Stimulated activated CD8-positive, alpha-beta memory T cell treated with anti-CD3 and anti-CD28 coated beads, Interleukin-12 subunit alpha, Interleukin-12 subunit beta, amount 100 ng/mL, for 4 hours (primary cell): ENCODE measurements at places on chromosomes 12 and 14.
A peak's percentile ranks its signal among the peaks of the same experiment; 100 is the strongest.

GRCh38 chr14:104280902-104281767 lies 142.7 kb downstream of the KIF26A start:
- no peak for DNase-seq

GRCh38 chr12:52587563-52587962 lies 13.7 kb downstream of the KRT72 start:
- no peak for DNase-seq

DNA sequence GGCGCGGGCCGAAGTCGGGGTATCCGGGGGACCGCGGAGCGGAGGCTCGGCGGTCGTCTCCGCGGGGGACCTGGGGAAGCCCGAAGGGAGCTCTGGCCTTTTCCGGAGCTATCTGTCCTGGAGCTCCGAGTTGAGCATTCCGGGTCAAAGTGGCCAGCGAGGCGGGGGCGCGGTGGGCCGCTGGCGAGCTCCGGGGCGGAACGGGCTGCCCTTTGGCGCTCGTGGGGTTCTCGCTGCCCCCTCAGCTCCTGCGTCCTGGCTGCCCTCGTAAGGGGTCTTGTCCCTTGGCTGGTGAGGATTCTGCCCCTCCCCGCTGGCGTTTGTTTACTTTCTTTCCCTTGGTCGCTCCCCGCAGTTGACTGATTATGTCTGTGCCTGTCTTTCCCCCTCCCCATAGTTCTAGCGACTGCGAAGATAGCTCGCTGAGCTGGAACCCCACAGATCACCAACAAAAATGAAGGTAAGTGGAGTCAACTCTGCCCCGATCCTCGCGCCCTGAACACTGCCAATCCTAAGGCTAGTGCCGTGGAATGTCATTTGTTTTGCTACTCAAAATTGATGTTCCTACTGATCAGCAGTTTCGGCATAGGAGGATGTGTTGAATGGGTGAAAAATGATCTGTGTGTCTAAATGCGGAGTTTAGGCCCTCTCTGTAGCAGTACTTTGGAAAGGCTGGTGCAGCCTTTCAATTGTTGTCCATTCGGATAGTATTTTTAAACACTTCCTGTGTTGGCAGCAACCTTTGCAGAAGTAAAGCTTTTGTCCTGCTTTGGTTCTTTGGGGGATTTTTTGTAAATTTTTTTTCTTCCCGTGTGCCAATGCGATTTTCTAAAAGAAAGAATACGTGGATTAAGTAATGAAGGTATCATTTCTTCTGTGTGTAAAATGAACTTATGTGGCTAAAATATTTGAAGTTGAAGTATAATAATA lies 1.3 kb downstream of the ARID4A start:
- peak; percentile 12 for DNase-seq

DNA sequence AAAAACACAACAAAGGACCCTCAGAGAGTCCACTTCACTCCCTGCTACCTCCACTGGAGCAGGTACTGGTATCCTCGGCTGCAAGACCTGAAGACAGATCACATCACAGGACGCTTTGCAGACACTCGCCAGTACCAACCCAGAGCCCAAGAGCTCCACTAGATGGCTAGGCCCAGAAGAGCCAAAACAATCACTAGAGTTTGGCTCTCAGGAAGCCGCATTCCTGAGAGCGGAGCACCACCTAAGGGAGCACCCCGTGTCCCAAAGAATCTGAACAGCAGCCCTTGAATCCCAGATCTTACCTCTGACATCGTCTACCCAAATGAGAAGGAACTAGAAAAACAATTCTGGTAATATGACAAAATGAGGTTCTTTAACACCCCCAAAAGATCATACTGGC lies 399.8 kb downstream of the RAD51B start:
- no peak for DNase-seq

DNA sequence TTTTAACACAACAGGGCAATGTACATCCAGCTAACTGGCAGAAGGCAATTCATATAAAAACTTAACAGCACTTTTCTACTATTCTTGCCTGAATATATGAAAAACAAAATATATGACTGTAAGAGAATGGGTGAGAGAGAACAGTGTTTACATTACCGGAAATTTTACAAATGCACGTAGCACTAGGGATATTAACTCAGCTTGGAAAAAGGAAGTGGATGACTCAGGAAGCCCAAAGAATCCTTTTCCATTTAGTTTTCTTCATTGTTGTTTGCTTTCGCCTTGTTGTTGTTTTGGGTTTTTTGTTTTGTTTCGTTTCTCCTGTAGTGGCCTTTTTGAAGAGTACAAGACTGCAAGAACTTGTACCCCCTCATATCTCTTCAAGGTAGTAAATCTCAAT lies 295.5 kb downstream of the EGLN3 start:
- DNase-seq: no peak

DNA sequence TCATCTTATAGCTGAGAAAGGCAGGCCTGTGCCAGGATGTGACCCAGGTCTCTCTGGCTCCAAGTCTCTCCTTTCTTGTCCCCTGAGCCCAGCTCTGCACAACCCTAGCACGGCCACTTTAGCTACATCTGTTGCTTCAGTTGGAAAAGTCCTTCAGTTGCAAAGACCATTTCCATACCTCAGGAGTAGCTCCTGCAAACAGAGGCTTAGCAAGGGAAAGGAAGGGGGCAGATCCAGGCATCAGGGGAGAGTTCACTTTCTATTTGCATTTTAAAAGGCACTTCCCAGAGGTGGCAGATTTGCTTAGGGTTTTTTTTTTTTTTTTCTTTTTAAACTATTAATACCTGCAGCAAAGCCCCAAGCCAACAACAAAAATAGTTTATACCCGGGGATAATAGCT lies 3.0 kb upstream of the PITPNM2 start:
- DNase-seq: no peak

- no peak for DNase-seq
Measured at GRCh38 chr12:4734625-4735340, 14.6 kb downstream of the GALNT8 start.

DNA sequence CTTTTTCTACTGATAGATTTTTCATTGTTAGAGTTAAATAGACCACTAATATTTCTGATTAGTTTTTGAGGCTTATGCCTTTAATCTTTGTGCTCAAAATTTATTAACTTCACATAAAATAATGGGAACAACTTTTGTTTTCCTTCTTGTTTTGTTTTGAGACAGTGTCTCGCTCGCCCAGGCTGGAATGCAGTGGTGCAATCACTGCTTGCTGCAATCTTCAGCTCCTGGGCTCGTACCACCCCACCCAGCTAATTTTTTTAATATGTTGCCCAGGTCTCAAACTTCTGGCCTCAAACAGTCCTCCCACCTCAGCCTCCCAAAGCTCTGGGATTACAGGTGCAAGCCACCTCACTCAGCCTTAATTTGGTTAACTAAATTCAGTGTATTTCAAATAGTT lies 16.8 kb downstream of the SCFD1 start:
- no peak for DNase-seq

DNA sequence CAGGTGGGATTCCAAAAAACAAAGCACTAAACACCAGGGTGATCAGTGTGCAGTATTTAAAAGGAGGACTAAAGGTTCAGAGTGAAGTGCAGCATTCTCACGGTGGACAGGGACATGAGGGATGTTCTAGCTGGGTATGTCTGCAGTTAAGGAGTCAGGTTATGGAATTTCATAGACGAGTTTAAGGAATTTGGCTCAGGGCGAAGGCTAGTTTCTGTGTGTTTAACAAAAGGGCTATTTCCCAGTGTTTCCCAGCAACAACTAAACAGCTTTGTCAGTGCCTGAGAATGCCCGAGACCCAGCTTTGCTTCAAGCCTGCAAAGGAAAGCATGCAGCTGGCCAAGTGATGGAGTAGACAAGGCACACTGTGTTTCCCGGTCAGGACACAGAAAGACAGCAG lies 7.0 kb downstream of the KRT1 start:
- DNase-seq: no peak

- DNase-seq: no peak
Measured at GRCh38 chr12:77104286-77104685, 38.9 kb upstream of the E2F7 start.

GRCh38 chr12:21823581-21823980 lies 49.1 kb upstream of the KCNJ8 start:
- no peak for DNase-seq

DNA sequence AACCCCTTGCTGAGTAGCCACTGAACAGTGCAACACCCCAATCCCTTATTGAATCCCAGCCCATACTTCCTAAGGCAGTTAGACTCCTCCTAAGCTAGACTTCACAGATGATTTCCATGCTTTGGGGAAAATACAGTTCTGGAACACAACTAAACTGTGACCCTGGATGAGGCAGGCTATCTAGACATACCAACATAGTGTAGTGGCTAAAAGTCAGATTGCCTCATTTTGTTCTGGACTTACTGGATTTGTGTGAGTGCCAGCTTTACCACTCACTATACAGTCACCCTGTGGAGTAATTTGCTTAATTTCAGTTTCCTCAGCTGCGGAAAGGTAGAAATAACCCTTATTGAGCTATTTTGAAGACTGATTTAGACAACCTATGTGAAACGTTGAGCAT lies 203.1 kb downstream of the ASCL1 start:
- DNase-seq: no peak

DNA sequence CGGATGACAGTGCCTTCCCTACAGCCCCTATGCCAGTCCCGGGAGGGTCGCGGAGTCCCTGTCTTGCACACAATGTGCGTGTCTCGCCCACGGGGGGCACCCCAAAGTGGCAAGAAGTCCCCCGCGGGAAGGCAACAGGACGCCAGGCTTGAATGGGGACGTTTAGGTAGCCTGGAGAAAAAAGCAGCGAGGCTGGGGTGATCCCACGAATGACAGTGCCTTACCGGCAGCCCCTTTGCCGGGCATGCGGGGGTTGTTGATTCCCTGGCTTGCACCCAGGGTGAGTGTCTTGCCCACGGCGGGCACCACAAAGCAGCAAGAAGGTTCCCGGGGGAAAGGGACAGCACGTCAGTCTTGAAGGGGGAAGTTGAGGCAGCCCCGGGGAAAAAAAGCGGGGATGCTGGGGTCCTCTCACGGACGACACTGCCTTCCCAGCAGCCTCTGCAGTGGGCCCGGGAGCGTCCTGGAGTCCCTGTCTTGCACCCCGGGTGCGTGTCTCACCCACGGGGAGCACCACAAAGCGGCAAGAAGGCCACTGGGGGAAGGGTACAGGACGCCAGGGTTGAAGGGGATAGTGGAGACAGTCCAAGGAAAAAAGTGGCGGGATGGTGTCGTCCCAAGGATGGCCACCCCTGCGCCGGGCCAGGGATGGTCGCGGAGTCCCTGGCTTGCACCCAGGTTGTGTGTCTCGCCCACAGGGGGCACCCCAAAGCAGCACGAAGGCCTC lies 156.8 kb upstream of the ALG10B start:
- no peak for DNase-seq

DNA sequence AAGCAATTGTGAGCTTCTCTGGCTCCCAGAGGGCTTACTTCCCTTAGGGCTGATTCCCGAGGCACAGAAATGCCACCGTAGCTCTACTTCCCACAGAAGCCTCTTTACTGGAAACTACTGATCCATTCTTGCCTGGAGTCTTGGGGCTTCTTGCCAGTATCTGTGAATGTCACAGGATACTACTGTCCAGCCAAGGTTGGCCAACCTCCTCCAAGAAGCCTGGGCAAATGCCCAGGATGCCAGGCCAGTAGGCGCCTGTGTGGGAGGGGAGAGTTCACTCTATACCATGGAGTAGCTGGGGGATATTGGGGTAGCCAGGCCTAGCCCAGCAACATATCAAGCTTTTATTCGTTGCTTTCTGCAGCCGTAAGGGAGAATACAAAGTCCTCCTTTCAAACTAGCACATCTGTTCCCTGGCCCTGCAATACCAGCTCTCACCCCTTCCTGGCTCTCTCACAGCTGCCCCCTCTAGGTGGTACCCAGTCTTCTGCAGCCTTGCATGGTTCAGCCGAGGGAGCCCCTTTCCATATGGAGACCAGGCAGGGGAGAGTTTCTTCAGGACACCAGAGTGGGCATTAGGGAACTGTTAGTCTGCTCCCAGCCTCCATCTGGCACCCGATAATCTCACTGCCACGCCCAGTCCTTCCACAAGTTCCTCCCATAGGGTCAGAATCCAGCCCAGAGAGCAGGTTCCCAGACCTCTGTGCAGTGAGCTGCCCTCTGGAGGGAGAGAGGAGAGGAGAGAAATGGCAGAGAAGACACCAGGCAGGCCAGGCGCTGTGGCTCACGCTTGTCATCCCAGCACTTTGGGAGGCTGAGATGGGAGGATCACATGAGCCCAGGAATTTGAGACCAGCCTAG lies 24.3 kb upstream of the PLEK2 start:
- DNase-seq: no peak

DNA sequence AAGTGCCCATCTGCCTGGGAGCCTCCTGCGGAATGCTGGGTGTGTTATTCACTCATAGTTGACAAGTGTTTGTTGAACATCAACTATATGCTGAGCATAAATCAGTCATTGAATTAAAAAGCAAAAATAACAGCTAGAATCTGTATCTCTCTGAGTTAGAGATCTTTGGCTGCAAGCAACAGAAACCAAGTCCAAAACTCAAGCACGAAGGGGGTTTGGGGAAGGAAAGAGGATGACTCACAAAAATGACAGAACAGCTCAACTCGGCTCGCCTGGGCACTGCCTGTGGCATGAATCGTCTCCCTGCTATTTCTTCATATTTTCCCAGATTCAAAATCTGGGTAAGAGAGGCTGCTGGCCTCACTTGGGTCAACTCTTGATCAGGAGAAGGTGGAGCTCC lies 72.6 kb upstream of the NCOR2 start:
- no peak for DNase-seq

DNA sequence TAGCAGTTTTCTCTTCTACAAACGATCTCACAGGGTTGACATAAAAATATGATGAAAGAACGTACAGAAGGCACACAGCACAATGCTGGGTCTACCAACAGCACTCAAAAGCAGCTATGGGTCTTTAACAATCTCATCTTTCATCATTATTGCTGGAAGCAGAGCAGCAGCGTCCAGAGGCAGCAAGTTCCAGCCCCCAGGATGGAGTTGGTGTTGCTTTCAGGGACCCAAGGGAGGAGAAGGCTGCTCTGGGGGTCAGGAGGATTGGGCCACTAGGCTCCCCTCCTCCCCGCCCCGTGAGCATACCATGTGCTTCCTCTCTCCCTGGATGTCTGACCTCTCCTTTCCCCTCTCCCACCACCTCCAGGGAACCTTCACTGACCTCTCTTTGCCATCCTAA lies 13.3 kb downstream of the KCTD10 start:
- DNase-seq: no peak

- DNase-seq: no peak
Measured at GRCh38 chr14:73293782-73294781, 56.8 kb downstream of the PAPLN start.

GRCh38 chr12:15205341-15206010 lies 15.7 kb downstream of the RERG start:
- no peak for DNase-seq

- DNase-seq: no peak
Measured at GRCh38 chr12:89862511-89863445, 154.1 kb upstream of the ATP2B1 start.

DNA sequence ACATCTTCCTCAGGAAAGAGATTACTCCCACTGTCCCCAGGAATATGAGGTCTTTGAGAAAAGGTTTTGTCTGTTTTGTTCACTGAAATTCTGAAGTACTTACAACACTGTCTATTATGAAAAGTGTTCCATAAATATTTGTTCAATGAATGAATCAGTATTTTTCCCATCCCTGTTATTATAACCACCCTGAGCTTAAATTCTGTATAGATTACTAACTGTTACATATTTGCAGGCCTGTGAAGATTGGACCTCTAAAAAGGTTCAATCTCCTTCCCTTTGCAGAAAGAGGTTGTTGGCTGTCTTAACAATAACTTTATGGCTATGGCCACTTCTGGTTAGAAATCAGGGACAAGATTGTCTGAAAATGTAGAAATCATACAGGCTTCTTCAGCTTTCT lies 174.5 kb upstream of the NPAS3 start:
- no peak for DNase-seq

- DNase-seq: no peak
Measured at GRCh38 chr12:53071591-53072551, 7.3 kb downstream of the SPRYD3 start.

GRCh38 chr14:58839233-58839632 lies 201.5 kb downstream of the DACT1 start:
- DNase-seq: no peak
